Right ventricle myocardium inferior (tissue), 1 donor: ENCODE measurements at places on chromosomes 16 and 17. TPM values are rescaled to one million over a fixed set of nuclear protein-coding genes. Genes with fewer than 3 reads are reported as not detected.

CTF1 gene
- 8.7 TPM for total RNA-seq

TAC4 gene
- total RNA-seq: 0.43 TPM

ZNF213 gene
- 6.2 TPM for total RNA-seq

FAM83G gene
- 2.7 TPM for total RNA-seq

KRTAP1-1 gene
- total RNA-seq: not detected

IGSF6 gene
- total RNA-seq: 3.0 TPM

TPPP3 gene
- 9.5 TPM for total RNA-seq

NDUFB10 gene
- total RNA-seq: 737 TPM

SOST gene
- total RNA-seq: not detected

LRRC37A gene
- total RNA-seq: 1.1 TPM

CHRNE gene
- total RNA-seq: 0.41 TPM

LGALS9B gene
- total RNA-seq: not detected

ASB16 gene
- total RNA-seq: 14.5 TPM

SLC52A1 gene
- total RNA-seq: not detected

PRM2 gene
- total RNA-seq: not detected

HASPIN gene
- 0.22 TPM for total RNA-seq

FOXL1 gene
- total RNA-seq: 0.60 TPM

HAS3 gene
- 0.30 TPM for total RNA-seq

RNU2-1 gene
- 5,263 TPM for total RNA-seq

FOXC2 gene
- 1.4 TPM for total RNA-seq

CTRB2 gene
- not detected for total RNA-seq

ALOX15B gene
- 0.16 TPM for total RNA-seq

PPP1R27 gene
- total RNA-seq: not detected

CYGB gene
- 38.2 TPM for total RNA-seq

CES1 gene
- 52.2 TPM for total RNA-seq

PIRT gene
- total RNA-seq: not detected

BCL7C gene
- total RNA-seq: 32.2 TPM

FAAP100 gene
- total RNA-seq: 14.8 TPM

TPSB2 gene
- 10.0 TPM for total RNA-seq

NRN1L gene
- total RNA-seq: 0.54 TPM

CRISPLD2 gene
- total RNA-seq: 38.1 TPM

CNTD1 gene
- total RNA-seq: 0.30 TPM

MYCBPAP gene
- total RNA-seq: 0.81 TPM

PLCG2 gene
- total RNA-seq: 6.9 TPM

SEC14L5 gene
- 23.5 TPM for total RNA-seq

USP36 gene
- total RNA-seq: 18.4 TPM

NPIPA2 gene
- total RNA-seq: 3.0 TPM

TMED6 gene
- not detected for total RNA-seq

CORO6 gene
- total RNA-seq: 93.2 TPM

ARHGAP27 gene
- 34.4 TPM for total RNA-seq

TBC1D3K gene
- not detected for total RNA-seq

NECAB2 gene
- total RNA-seq: 1.8 TPM

HOXB3 gene
- total RNA-seq: 1.2 TPM

MPV17L gene
- total RNA-seq: 5.2 TPM

KRT36 gene
- not detected for total RNA-seq

MT1G gene
- not detected for total RNA-seq

HIC1 gene
- 22.7 TPM for total RNA-seq
